SW 1271 (cell line): ENCODE measurements at places on chromosomes 7 and 10.

- no peak for DNase-seq
These were observed 39.7 kb upstream of the ENO4 start for GRCh38 chr10:116809483-116810119.

DNA sequence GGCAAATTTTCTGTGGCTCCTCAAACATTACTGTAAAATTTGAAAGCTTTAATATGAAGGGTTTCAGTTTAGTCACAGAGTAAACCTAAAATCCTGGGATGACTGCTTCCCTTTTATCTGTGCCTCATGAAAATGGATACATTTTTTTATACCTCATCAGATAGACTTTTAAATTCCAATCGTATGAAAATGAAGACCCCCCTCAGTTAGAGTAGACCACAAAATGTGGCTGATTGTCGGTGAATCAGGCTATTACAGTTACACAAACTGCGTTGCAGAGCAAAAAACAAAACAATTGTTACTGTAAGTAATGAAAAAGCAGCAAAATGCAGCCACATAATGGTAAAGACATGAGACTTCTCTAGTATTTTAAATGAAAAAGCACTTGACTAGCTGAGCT, 296.2 kb downstream of the CNTNAP2 start:
- no peak for DNase-seq

GRCh38 chr7:13988731-13989125, 738 bp downstream of the ETV1 start:
- peak; percentile 18 for DNase-seq

DNA sequence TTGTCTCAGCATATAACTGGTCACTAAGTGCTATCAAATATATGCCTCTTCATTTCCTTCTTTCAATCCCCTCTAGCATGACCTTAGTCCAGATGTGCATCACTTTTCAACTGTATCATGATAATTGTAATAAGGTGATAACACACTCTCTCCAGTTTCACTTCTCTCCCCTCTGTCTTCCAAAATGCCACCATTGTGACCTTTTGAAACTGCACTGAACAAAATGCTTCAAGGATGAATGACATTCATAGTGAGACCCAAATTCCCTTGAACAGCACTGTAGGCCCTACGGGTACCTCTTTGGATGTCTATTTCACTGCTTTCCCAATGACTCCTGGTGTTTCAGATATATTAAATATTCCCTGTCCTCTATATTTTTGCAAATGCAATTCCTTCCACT, 224.8 kb downstream of the DNAJB9 start:
- no peak for DNase-seq
